ENCODE measurements at places on chromosomes 4 and X.

DNA sequence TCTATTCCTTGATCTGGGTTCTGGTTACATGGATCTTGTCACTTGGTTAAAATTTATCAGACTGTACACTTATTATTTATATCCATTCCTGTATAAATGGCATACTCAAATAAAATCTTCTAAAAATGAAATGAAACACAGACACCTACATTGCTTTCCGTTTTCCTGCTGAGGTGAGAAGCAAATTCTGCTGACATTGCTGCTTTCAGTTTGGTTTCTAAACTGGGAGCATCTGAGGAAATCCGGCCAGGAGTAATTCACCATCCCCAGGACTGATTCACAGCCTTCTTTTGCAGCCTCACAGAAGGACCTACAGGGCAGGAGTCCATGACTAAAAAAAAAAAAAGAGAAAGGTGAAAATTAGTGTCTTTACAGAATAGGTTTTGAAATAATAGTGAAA is 93.6 kb downstream of the CORIN start:
- peak; percentile 19 for DNase-seq

- DNase-seq, result no peak
Observed at GRCh38 chr4:42066402-42066801, 76.1 kb downstream of the SLC30A9 start.

DNA sequence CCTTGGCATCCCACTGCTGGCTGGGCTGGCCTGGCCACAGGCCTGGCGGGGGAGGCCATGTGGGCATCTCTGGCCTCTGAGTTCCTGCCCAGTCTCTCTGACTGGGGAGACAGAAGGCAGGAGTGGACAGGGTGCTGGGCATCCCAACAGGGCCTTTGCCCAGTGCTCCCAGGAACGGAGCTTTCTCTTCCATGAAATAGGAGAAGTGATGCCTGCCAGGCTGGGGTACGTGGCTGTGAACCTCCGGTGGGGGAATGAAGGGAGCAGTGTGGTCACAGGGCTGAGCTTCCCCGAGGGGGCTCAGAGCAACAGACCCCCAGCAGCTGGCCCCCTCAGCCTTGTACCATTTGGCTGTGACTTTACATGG is 40.4 kb upstream of the HMX1 start:
- DNase-seq, result no peak

DNA sequence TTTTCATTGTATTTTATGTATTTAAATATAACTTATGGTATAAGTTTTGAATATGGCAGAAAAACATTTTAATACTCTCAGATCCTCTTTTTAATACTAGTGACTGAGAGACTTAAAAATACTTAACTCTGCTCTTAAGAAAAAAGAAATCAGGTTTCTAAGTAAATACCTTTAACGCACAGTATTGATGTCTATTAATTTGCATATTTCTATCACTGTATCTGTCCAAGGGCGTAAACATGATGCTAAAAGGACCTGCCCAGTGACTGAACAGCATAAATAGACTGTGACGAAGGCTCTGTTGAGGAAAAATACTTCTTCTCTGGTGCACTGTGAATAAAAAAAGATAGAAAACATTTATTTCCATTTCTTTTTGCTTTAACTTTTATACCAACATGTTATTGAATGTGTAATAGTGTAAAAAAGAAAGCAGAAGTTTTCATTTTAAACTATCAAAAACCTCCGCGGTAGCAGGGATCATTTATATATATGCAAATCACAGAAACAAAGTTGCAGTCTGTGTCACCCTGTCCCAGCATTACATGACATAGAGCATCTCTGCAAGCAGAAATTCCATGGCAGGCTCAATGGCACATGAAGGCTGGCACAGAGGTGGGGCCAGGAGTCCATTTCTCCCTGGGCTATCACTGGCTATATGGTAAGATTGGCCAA is 75.4 kb downstream of the ZAR1 start:
- DNase-seq, result no peak

- no peak for DNase-seq
Observed at GRCh38 chr4:138103597-138104283, 138.4 kb downstream of the SLC7A11 start.

- no peak for DNase-seq
Observed at GRCh38 chrX:132394591-132394990, 94.2 kb downstream of the MBNL3 start.

DNA sequence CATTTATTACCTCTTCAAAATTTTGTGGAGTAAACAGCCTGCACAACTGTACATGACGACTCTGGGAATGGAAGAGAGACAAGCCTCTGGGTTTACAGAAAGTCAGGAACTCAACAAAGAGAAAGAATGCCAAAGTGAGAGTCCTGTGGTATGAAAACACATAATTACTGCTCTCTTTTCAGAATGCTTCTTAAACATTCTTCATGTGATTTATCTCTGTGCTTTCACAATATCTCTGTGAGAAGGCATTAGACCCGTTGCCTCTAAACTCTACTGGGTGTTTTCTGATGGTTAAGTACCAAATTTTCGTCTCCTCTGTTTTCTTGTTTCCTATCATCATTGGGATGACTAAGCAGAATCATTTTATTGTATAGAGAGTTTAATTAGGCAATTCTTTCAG is 966.6 kb upstream of the SLIT2 start:
- peak; percentile 85 for DNase-seq

GRCh38 chr4:154490234-154490582 is 1.4 kb downstream of the DCHS2 start:
- DNase-seq, result no peak

DNA sequence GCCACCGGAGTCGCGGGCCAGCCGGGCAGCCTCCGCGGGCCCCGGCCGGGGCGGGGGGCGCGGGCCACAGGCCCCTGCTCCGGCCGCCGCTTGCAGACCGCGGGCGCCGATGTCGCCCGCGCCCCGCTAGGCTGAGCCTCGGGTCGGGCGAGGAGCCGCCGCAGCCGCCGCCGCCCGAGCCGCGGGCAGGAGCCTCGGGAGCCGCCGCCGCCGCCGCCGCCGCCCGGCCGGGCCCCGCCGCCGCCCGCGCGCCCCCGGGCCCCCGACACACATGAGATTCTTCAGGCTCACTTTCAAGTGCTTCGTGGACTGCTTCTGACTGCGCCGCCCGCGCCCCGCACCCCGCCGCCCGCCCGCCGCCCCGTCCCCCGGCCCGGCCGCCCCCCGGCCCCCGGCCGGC is 345 bp downstream of the SLC6A8 start:
- no peak for DNase-seq

DNA sequence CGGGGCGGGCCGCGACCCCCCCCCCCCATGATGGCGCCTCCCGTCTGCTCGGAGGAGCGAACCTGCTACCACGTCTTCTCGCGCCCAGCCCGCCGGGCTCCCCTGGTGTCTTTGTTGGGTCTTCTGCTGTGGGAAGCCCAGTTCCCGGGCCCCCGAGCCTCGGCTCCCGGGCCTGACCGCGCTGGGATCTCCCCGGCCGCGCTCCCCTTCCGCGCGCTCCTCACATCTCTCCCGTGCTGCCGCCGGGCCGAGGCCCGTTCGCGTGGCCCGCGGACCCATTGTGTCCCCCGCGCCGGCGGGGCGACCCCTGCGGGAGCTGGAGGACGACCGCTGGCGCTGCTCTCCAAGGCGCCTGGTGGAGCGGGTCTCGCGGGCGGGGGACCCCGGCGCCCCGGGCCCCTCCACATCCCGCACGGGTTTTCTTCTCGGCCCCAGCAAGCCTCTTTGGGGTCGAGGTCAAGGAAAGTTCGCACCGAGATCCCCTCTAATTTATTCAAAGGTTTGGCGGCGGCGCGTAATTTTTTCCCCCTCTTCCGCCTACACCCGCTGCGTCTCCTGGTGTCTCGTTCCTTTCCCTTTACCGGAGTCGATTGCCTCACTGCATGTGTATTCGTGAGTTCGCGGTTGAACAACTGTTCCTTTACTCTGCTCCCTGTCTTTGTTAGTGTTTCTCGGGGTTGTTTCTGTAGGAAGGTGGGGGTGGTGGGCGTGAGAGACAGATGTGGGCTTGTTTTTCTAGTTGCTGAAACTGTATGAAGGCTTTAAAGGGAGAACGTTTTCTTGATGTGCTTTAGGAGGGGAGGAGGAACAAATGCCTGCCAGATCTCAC is 770 bp downstream of the SMAD1 start:
- peak; percentile 73 for DNase-seq

GRCh38 chrX:132967049-132967448 is 8.6 kb upstream of the HS6ST2 start:
- DNase-seq, result no peak

- DNase-seq, result peak; percentile 49
Observed at GRCh38 chrX:110188701-110189558, 129.0 kb downstream of the AMMECR1 start.

DNA sequence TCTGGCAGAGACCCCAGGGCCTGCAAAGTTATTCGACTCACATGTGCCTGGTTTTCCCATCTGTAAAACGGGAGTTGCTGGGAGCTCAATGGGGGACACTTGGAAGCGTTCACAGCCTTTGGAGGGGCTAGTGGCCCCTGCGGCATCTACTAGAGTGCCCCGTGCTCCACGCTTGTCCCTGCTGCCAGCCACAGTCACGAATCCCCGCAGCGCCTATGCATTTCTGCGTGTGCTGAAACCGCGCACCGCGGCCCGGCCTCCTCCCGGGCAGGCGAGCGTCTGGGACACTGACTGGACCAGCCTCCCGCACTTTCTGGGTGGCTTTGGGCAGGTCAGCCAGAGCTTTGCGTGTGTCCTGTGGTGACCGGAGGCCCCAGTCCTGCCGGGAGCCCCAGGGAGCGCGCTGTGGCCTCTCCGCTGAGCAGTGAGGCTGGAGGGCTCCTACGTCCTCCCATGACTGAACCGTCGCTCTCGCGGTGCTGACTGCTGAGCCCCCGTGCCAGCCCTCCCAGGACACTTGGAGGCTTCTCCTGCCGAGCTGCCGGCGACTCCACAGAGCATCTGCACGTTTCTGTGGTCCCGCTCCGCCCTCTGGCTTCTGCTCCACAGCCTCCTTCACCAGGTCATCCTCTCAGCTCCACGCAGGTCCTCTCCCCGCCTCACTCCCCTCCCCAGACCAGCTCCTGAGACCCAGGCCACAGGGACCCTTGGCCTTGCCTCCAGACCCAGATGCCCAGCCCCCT is 36.3 kb downstream of the PIGG start:
- DNase-seq, result no peak

DNA sequence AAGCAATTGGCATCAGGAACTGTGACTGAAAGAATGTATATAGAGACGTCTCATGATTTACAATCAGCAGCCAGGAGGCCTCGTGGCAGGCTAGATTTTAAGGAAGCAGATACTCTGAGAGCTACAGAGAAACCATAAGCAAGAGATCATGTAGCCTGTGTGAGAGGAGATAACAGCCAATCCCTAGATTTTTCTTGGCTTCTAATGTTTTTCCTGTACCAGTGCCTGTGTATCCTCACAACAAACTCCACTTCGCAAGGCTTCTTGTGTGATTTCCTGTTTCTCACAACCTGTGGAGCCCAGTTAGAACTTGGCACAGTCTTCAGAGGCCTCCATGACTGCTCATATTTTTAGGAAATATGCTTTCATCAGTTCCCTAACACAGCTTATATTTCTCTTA is 147.9 kb downstream of the PTCHD1 start:
- no peak for DNase-seq

DNA sequence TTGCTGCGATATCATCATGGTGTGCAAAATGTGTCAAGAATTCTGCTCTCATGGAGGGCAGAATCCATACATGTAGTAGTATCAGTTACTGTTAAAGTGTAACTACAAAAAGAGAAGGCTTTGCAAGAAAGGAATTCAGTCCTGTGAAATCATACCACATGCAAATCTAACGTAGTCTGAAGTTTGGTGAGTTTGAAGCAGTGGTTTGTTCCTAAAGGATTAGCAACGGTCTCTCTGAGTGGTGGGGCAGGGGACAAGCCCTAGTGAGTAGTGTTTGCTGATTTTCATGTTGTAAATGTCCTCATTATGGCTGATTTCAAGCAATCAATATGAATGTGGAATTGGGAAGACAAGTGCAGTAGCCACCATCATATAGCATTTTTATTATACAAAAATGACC is 47.1 kb upstream of the CLNK start:
- no peak for DNase-seq

GRCh38 chr4:20464381-20464780 is 212.7 kb downstream of the SLIT2 start:
- DNase-seq, result peak; percentile 78

DNA sequence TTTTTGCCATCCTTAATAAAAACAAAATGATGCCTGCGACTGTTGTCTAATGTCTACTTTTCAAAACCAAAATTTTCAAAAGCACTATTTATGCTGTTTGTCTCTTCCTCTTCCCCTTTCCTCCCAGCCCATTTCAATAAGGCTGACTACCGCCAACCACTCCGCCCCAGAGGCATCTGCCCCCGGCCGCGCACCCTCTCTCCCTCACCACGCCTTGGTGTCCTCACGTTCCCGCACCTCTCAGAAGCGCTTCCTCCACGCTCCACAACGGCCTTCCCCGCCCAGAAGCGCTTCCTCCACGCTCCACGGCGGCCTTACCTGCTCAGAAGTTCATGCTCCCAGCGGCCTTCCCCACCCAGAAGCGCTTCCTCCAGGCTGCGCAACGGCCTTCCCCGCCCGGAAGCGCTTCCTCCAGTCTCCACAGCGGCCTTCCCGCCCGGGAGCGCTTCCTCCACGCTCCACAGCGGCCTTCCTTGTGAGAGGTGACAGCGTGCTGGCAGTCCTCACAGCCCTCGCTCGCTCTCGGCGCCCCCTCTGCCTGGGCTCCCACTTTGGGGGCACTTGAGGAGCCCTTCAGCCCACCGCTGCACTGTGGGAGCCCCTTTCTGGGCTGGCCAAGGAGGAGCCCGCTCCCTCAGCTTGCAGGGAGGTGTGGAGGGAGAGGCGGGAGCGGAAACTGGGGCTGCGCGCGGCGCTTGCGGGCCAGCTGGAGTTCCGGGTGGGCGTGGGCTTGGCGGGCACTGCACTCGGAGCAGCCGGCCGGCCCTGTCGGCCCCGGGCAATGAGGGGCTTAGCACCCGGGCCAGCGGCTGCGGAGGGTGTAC is 490.4 kb upstream of the ZFP42 start:
- no peak for DNase-seq

DNA sequence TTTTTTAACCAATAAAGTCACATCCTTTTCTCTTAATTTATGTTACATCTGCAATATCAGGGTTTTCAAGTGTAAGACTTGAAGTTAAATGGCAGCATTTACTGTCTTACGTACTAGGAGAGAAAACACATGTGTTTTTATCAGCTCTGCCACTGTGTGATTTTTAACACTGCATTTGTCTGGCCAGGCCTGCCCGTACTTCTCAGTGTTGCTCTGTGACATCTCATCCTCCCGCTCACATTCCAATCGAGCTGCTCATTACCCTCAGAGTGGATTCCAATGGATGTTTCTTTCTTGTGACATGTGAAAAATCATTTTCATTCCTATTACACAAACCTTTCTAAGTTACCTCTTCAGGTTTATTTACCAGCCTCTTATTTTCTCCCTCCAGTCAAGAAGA is 420.3 kb downstream of the FAT4 start:
- DNase-seq, result peak; percentile 98

- no peak for DNase-seq
Observed at GRCh38 chr4:112517911-112518310, 1.9 kb upstream of the NEUROG2 start.
